ENCODE measurements at places on chromosomes 11 and 22.

- DNase-seq: no peak
Measured at GRCh38 chr11:61617515-61617914, 36.6 kb upstream of the SYT7 start.

GRCh38 chr11:134555510-134555909 is 143.5 kb upstream of the B3GAT1 start:
- DNase-seq: no peak

GRCh38 chr11:61526956-61527731 is 18.6 kb downstream of the LRRC10B start:
- DNase-seq: no peak

DNA sequence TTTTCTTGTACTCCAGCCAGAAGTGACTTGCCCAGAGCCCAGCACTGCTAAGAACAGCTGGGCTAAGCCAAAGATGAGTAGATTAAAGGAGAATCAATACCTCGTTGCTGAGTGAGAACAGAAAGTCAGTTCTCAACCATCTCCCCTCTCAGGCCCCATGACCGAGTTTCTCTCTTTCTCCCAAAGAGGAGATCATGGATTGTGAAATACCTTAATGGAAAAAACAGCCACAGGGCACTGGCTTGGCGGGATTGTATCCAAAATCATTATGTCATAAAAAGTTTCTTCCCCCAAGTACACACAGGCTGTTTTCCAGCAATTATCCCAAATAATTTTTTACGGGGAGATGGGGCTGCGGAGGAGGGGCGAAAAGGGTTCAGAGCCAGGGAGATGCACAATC is 111.8 kb upstream of the TMEM45B start:
- no peak for DNase-seq

DNA sequence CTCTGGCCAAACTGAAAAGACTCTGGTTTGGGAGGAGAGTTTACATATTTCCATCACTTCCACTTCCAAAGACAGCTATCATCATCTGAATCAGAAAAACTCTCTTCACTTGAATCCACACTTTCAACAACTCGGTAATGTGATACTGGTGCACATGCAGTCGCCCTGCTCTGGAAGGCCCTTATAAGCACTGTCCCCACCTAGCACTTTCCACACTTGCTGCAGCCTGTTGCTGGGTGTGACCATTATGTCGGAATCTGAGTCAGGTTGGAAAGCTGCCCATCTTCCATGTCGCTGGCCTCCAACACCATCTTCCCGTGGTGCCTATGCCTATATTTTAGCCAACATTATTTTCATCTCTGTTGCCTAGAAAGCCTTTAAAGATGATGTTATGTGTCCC is 1.1 kb upstream of the OR10A5 start:
- DNase-seq: no peak

DNA sequence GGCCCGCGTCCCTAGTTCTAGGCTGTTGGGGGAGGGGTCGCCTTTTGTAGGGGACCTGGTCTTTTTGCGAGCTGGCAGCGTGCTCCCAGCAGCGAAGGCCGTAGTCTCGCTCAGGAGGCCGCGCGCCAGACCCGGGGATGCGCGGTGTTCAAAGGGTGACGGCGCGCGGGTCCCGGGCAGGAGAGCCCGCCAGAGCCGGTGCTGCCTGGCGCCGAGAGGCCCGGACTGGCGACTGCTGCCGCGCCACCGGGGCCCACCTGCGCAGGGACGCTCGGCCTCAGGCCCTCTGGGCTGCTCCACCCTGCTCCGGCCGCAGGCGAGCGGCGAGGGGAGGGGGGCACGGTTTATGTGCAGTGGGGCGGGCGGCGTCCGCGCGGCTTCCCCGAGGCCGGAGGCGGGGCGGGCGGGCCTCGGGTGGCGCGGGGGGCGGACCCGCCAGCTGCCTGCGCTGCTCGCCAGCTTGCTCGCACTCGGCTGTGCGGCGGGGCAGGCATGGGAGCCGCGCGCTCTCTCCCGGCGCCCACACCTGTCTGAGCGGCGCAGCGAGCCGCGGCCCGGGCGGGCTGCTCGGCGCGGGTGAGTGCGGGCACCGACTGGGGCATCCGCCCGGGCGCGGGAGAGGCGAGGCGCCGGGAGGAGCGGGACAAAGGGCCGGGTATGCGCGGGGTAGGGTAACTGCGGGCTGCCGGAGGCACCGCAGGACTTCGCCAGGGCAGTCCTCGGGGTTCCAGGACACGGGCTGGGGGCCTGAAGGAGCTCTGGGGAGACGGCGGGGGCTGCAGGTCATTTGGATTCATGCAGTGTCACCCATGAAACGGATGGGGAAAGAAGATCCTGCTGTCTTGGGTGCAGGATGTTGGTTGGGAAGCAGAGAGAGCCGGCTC is at the start of gene PRSS23:
TSS of gene PRSS23 (plus strand) at position 467 of the 884 bp plus-strand sequence. CDS start 7,102 bp downstream, outside the sequence.
- DNase-seq: peak; percentile 18

- no peak for DNase-seq
Measured at GRCh38 chr11:128394431-128395089, 192.8 kb downstream of the ETS1 start.

GRCh38 chr11:102591160-102591718 is 33.9 kb downstream of the MMP20 start:
- no peak for DNase-seq

- DNase-seq: no peak
Measured at GRCh38 chr11:100641456-100641855, 45.6 kb upstream of the ARHGAP42 start.

- no peak for DNase-seq
Measured at GRCh38 chr11:57274904-57275498, 38.0 kb upstream of the APLNR start.

DNA sequence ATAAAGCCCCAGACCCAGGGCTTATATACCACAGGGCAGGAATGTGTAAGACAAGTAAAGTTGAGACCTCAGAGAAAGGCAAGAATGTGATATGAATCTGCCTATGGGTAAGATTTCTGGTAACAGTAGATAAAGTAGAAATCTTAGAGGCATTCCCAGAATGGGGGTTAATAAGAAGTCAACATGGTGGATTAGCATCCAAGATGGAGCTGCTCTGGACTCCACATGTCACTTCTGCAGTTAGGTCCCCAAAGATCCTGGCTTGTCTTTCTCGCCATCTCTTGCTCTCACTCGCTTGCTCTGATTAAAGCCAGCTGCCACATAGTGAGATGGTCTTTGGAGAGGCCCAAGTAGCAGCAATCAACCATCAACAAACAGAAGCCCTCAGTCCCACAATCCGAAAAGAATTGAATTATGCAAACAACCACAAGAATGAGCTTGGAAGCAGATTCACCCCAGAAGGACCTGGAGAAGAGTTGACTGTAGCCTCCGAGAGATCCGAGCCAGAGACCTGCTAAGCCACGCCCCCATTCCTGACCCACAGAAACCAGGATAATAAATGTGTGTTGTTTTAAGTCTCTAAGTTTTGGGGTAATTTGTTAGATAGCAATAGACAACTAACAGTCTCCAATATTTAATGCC is 5.4 kb upstream of the C11orf86 start:
- no peak for DNase-seq

- DNase-seq: no peak
Measured at GRCh38 chr11:43903969-43904368, 23.3 kb downstream of the ALKBH3 start.
